Left renal pelvis (tissue), 4 donors: ENCODE measurements at places on chromosomes 4 and X. TPM values are rescaled to one million over a fixed set of nuclear protein-coding genes. Genes with fewer than 3 reads are reported as not detected.

Gene PCSK1N
- 16.8 TPM for polyA plus RNA-seq

Gene IL1RAPL1
- 2.3 TPM for polyA plus RNA-seq

- DNase-seq: no peak
These were observed 128.2 kb downstream of the RASGEF1B start for GRCh38 chr4:81343536-81343935.

Gene SPANXB1
- polyA plus RNA-seq: not detected

Gene C4orf54
- 0.93 TPM for polyA plus RNA-seq

DNA sequence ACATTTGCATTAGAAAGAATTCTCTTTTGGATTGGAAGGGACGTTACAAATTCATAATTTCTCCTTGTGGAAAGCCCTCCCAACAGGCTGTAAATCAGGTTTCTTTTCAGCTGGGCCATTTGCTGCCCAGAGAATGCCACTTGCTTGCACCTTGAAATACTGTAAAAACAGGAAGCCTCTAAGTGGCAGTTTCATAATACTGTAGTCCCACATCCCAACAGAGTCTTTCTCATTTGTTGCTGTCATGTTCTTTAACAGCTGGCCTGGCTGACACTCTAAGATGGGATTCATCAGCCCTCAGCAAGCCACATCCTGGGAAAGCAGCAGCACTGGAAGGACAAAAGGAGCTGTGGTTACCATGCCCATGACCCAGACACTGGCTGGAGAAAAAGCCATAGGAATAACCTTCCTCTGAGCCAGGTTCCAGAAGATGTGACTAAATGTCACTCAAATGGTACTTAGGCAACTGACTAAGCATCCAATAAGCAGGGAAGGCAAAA lies 221.9 kb upstream of the MBNL3 start:
- DNase-seq: no peak

Gene TMEM154
- polyA plus RNA-seq: 1.6 TPM

- DNase-seq: no peak
These were observed 142.7 kb downstream of the RPA4 start for GRCh38 chrX:97026406-97026805.

Gene SLC34A2
- polyA plus RNA-seq: 0.85 TPM

Gene ZNF630
- polyA plus RNA-seq: 3.9 TPM

GRCh38 chr4:186886759-186887158 lies 163.1 kb upstream of the FAT1 start:
- no peak for DNase-seq

DNA sequence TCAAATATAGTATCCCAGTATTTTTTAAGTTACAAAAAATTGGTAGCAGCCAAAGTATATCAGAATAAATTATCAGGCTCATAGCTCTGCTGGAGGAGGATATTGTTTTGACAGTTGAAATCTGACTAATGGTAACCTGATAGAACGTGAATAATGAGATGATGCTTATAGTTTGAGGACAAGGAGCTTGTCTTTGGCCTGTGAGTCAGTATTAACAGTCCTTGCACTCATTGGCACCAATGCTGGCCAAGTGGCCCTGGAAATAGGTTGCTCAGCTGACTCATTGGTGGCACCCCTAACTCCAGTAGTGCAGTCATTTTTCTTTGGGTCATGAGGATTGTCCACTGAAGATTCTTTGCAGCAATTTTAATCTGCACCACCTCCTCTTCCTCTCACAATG lies 203.3 kb upstream of the JADE1 start:
- no peak for DNase-seq

Gene HHIP
- polyA plus RNA-seq: 2.7 TPM

Gene PDLIM3
- polyA plus RNA-seq: 7.4 TPM

- no peak for DNase-seq
These were observed 3.8 kb downstream of the NKX6-1 start for GRCh38 chr4:84495118-84495793.

- no peak for DNase-seq
These were observed 2.5 kb upstream of the HTRA3 start for GRCh38 chr4:8267077-8267476.

DNA sequence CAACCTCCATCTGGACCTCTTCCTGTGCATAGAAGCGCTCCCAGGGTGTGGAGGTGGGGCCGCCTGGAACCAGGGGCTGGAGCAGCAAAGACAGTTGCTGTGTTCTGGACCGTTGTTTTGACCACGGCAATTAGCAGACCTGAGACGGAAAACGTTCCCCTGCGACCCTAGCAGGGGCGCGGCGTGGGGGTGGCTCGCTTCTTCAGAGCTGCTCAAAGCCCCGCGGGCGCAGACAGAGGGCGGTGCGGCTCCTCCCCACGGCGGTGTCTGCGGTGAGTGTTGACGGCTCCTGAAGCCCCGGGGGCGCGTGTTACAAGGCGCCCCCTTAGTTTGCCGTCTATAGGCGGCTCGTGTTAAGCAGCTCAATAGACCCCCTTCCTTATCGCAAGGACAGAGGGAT lies 79.2 kb downstream of the TRIML1 start:
- no peak for DNase-seq

GRCh38 chr4:156764145-156764544 lies 207.5 kb downstream of the PDGFC start:
- DNase-seq: no peak

DNA sequence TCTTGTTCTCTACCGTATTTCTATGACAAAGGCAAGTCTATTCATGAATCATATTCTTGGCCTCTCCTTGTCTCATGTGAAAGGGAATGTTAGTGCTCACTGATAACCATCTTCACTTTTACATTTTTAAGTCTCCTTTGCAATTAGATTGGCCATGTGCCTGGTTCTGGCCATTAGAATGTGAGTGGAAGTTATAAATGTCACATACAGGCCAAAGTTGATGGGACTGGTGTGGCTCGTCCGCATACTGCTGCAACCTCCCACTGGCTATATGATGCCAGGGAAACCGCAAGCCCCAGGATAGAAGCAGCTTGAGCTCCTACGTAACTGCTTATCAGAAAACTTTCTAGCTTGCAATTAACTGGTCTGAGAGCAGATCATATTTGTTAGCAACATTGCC lies 86.1 kb downstream of the MAGEC1 start:
- no peak for DNase-seq

DNA sequence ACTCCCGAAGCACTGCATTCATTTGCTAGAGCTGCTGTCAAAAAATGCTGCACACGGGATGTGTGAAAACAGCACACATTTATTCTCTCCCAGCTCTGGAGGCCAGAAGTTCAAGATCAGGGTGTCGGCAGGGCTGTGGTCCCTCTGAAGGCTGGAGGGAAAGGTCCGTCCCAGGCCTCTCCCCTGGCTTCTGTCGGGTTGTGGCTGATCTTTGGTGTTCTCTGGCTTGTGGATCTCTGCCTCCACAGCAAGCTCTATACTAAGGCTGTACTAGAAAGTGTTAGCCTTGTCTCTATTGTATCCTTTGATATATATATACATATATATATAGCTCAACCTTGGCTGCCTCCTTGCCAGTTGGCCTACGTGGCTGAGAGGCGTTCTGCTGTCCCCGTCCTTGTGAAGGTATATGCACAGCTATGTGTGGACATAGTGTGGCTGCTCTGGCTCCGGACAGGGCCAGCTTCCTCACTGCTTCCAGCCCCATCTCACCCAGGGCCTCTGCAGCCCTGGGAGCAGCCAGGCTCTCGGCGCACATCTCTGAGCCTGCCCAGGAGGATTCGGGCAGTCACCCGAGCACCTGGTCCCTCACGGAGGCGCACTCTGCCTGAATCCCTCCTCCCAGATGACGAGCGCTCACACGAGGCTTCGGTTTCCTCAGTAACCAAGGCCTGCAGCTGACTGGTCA lies 15.0 kb upstream of the DUSP9 start:
- no peak for DNase-seq

DNA sequence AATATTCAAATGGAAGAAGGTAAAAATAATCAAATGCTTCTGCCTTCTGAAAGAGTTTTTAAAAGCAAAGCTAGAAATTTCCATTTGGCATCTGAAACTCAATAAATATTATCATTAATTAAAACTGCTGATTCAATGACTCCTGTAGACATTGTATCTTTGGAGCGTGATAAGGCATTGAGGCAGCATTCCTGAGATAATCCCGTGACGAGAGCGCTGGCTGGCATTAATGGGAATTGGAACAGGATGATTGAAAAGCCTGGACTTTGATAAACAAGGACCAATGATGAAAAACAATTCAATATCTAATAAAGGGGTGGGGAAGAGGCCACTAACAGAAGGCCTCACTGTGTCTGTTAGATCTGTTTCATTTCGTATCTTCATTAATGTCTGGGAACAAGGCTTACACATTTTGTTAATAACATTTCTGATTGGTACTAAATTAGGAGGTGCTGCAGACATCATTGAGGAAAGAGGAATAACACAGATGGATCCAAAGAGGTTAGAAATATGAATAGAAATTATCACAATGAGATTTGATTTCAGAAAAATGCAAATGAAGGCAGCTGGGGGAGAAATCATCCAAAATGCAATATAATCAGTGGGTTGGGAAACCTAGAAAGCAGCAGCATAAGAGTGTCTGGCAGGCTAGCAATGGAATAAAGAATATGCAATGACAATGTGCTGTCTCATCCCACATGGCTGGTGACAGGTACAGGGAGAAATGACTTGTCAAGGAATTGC lies 102.3 kb downstream of the SCD5 start:
- DNase-seq: no peak

Gene PAGE2
- polyA plus RNA-seq: not detected

Gene GRXCR1
- not detected for polyA plus RNA-seq

DNA sequence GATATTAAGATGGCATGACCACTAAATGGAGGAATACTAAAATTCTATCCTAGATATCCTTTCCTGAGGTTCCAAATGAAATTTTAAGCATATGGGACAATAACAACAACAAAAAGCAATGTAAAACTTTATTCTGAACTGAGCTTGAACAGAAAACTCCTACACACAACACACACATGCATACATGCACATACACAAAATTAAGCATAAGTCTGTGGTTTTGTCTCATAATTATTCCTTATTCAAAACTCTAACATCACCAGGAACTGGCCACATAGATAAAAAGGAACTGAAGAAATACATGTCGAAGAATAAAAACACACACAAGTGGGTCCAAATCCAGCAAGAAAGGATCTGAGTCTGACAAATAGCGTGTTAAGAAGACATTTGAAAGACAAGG lies 168.0 kb downstream of the COX18 start:
- no peak for DNase-seq

Gene UGT2B17
- not detected for polyA plus RNA-seq

DNA sequence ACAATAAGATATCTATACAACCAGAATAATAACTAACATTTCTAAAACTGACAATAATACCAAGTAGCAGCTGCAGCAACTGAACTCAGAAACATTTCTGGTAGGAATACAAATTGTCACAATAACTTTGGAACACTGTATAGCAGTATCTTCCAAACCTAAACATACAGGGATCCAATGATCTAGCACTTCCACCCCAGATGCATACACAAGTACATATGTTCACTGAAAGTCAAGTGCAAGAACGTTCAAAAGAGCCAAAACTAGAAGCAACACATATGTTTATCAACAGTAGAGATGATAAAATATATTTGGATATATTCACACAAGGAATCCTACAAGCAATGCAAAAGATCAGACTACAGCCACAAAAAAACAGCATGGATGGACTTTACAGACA lies 46.2 kb downstream of the MAPK10 start:
- no peak for DNase-seq

Gene SRPX2
- polyA plus RNA-seq: 15.4 TPM

DNA sequence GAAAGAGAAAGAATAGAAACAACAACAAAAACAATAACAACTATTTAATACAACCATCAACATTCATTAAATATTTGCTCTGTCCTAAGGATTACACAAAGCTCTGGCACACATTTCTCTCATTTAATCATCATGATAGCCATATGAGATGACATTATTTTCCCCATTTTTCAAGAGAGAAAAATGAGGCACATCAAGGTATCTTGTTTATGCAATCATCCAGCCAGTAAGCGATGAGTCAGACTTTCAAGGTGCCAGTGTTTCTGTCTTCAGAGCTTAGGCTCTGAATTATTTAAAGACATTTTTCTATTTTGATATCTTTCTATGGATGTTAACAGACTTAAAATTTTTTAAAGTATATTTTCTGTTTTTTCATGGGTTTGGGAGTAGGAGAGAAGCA lies 541.8 kb upstream of the SMIM31 start:
- no peak for DNase-seq

Gene HMGN5
- 34.9 TPM for polyA plus RNA-seq

Gene PSAPL1
- not detected for polyA plus RNA-seq

- DNase-seq: no peak
These were observed 140.3 kb upstream of the PGRMC2 start for GRCh38 chr4:128427832-128428366.

- DNase-seq: no peak
These were observed 382.1 kb upstream of the EPHA5 start for GRCh38 chr4:66052426-66052825.

DNA sequence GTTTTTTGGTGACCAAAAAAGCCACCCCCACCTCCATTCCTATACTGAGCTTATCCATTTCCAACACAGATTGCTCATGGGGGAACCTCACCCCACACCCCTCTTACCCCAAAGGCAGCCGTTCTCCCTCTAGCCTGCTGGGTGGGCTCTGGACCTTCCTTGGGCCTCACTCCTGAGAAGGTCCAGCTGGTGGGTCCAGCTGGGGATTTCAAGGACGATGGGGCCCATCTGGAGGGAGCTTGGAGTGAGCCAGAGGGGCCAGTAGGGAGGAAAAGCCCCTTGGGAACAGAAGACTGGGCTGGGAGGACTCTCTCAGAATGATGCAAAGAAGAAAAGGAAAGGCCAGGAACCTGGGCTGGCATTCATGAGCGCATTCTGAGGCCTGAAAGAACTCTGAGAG lies 42.0 kb upstream of the PJA1 start:
- no peak for DNase-seq

DNA sequence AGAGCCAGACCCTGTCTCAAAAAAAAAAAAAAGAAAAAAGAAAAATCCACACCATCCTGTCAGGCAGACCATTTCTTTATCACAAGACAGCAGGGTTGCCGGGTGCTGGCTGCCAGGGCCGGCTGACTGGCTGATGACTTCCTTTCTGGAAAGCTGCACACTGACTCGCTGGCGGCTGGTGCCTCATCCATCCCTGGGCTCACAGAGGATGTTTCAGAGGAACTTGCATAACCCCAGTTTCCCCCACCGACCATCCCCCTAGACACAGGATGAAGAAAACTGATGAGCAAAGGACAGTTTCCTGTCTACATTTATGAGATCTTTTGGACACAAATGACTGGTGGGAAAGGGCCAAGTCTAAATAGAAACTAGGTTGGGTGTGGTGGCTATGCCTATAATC lies 14.1 kb downstream of the HPSE start:
- DNase-seq: no peak

DNA sequence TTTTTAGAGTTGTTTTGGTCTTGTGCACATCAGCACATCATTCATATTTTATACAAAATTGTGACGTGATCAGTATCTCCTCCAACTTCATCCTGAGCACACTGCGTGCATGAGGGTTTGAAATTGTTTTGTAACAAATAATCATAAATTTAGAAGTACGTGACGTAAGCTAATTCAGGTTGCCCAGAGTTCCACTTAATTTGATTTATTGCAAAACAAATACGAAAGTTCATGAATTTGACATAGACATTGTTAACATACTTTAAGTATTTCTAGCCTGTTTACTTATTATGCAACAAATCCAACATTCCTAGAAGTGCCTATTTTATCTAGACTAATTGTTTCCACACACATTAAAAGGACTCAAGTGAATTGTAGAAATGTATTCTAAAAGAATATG lies 48.3 kb downstream of the MAP7D3 start:
- no peak for DNase-seq

- no peak for DNase-seq
These were observed 2.2 kb upstream of the FMR1NB start for GRCh38 chrX:147978931-147979330.
